Cardiac fibroblast (primary cell): ENCODE measurements at places on chromosomes 16 and 17.

DNA sequence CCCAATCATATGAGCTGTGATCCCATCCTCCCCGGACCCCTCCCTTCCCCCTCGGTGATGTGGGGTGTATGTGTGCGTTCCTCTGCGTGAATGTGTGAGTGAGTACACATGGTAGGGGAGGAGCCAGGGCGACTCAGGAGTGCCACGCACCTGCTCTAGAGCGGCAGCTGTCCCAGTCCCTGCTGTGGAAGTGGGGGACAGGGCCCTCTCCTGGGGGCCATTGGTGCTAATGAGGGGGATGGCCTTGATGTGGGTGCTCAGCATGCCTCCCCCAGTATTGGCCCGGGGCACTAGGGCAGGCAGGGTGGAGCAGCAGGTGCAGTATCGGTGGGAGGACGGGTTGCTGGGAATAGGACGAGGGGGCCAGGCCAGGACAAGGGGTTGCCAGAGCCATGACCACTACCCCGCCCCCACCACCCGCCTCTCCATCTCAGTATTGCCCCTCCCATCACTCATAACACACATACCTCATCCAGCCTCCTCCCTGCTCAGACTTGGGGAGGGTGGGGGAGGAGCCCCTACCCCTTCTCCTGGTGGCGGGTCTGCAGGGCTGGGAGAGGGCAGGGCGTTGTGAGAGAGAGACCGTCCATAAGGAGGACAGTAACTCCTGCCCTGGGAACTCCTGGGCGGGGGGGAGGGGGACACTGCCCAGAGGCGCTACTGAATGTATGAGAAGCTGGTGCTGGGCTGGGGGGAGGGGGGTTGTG is 8.5 kb downstream of the NR1D1 start:
- no peak for DNase-seq

- no peak for DNase-seq
Observed at GRCh38 chr17:66652840-66653507, 181.9 kb upstream of the CACNG5 start.

GRCh38 chr16:80288616-80289015 is 252.2 kb upstream of the DYNLRB2 start:
- DNase-seq: no peak

DNA sequence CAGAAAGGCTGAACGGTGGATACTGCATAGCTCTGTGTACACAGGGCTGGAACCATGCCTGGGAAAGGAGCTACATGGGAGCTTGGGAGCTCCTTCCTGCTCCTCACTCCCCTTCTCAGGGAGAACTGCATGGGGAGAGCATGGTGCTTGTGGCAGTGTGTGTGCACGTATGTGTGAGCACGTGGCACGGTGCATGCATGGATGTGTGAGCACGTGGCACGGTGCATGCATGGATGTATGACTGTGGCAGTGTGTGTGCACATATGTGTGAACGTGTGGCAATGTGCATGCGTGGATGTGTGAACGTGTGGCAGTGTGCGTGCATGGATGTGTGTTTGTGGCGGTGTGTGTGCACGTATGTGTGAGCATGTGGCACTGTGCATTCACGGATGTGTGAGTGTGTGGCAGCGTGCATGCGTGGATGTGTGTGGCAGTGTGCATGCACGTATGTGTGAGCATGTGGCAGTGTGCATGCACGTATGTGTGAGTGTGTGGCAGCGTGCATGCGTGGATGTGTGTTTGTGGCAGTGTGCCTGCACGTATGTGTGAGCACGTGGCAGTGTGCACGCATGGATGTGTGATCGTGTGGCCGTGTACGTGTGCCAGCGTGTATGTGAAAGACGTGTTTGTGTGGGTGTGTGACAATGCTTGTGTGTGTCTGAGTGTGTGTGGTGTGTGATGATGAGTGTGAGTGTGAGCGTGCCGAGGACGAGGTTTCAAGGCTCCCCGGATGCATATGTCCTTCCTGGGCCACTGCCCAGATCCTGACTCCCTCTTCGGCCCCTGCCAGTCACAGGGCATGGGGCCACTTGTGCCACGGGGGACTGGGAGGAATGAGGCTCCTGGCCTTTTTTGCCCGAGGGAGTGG is 52.4 kb upstream of the JPH3 start:
- no peak for DNase-seq

- DNase-seq: no peak
Observed at GRCh38 chr17:56926704-56927103, 12.9 kb upstream of the TRIM25 start.

DNA sequence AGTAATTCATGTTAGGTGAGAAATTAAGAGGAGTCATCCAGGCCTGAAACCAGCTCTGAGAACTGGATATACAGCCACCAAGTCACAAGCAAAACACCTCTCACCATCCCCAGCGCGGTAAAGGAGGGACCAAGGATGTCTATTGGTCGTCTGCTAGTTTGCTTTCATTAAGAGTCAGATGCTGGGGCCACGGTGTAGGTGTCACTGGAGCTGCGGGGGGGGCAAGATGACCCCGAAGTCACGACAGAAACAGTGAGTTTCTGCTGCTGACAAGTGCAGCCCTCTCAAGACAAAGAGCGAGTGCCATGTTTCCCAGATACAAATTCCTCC is 790 bp downstream of the NCBP3 start:
- no peak for DNase-seq

DNA sequence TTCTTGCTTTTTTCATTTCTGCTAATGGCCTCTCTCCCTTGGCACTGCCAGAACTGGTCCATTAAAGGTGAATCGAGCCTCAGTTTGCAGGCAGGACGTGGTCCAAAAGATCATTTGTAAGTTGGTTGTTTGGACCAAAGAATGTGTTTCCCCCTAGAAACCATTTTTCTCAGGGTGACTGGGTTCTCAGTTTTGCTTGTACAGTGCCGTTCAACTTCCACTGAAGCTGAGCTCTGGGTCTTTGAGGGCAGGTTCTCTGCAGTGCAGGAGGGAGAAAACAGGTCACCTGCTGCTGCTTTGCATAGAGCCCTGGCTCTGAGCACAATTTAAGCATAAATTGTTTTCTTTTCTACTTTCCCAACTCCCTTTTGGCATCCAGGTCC is 9.0 kb upstream of the AMZ2 start:
- DNase-seq: no peak

GRCh38 chr17:17959520-17960361 is 12.5 kb downstream of the TOM1L2 start:
- DNase-seq: peak; percentile 48

DNA sequence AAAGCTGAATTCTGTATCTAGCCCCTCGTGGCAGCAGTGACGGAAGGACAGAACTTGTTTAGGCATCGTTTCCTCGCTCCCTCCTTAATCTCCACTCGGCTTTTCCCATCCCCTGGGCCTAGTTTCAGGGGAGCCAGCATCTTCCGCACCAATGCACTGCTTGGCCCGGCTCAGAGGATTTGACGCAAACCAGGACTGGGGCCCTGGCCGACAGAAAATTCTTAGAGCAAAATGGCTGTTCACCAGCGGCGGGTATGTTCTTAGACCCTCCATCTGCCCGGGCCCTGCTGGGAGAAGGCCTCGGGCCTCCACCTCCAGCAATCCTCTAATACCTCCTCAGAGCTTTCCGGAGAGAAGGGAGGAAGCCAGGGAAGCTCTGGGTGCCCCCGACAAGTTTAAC is 54.6 kb downstream of the TBC1D16 start:
- DNase-seq: no peak

- DNase-seq: peak; percentile 82
Observed at GRCh38 chr16:81004646-81005353, 1.9 kb downstream of the CMC2 start.

- no peak for DNase-seq
Observed at GRCh38 chr16:10200637-10201586, 18.7 kb upstream of the GRIN2A start.

DNA sequence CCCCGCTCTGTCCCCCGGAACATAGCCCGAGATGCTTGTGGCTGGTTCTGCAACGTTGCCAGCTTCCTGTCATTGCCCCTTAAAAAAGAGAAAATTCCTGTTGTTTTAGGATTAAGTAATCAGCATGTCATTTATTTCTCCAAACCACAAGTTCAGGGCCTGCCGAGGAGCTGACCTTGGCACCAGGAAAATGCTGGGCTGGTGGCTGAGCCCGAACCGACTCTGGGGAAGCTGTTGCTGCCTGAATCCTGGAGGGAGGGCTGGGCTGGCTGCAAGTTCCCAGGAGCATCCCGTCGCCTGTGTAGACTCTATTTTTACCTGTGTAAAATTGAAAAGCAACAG is 130.9 kb upstream of the FOXF1 start:
- peak; percentile 75 for DNase-seq

GRCh38 chr16:50559342-50559741 is 11.1 kb downstream of the NKD1 start:
- no peak for DNase-seq

DNA sequence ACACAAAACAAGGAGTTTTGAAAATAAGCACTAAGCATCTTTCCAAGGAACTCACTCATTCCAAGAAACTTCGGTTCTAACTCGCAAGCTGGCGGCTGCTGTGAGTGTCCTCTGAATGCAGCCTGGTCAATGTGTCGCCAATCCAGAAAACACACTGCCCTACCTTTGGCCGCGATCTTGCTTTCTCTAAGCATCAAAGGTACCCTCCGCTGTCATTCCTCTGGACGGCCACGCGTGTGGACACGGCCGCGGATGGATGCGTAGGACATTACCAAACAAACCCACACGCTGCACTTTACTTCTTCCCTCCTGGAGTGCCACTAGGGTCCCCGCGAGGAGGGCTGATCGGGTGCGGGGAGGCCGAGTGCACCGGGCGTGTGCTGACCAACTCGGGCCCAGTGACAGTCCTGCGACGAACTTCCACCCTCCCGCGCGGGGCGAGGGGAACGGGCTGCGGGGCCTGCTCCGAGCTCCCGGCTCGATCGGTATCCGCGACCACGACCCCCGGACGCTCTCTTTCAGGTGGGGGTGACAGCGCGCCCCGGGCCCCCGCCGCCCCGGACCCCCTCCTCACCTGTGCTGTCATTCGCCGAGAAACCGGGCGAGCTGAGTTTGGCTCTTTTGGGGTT is 1.1 kb downstream of the CREBBP start:
- peak; percentile 27 for DNase-seq

DNA sequence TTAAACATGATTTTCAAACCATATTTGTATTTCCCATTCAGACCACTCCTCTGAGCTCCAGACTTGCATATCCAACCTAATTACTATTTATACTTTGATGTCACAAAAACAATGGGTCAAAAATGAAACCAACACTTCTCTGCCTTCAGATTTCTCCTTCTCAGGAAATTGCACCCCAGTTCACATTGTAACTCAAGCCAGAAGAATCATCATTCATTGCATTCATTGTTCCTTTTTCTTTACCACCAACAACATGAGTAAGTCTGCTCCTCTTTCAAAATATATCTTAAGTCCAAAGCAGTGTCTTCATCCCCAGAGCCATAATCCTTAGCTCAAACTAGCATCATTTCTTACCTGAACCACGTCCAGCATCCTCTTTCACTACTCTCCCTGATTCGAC is 2.6 kb upstream of the AKAP1 start:
- DNase-seq: no peak

DNA sequence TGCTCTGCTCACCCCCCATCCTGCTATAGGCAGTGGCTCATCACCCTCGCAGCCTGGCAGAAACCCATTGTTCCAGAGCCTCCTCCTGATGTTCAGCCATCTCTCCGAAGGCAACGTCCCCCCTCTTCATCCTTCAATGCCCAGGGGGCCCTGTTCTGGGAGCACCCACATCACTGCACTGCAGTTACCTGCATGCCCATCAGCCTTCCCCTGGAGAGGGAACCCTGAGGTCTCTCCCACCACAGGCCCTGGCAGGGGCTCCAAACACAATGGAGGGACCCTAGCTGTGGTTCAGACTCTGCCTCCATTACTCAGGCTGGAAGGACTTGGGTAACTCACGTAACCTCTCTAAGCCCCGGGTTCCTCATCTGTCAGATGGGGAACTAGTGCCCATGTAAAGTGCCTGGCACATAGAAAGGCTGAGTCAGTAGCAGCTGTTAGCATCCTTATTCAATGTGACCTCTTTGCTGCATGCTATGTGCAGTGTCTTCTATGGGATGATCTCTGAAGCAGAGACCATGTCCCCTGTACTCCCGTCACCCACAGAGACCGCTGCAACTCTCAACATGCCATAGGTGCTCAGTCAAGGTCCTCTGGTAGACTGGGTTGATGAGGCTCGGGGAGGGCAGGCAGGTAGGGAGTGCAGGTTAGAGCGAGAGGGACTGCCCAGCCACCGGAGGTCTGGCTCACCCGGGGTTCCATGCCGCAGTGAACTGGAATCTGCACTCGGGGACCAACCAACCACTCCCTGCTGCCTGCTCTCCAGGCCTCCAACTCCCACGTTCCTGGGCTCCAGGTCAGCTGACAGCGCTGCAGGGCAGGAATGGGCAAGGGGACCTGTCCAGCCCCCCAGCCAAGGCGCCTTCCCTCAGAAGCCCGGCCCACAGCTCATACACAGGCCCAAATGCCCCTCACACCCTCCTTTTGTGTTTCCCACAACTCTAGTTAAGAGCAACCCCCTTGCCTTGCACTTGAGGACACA is 233.2 kb downstream of the ZNF423 start:
- no peak for DNase-seq

- DNase-seq: no peak
Observed at GRCh38 chr16:9736547-9736946, 445.7 kb downstream of the GRIN2A start.

DNA sequence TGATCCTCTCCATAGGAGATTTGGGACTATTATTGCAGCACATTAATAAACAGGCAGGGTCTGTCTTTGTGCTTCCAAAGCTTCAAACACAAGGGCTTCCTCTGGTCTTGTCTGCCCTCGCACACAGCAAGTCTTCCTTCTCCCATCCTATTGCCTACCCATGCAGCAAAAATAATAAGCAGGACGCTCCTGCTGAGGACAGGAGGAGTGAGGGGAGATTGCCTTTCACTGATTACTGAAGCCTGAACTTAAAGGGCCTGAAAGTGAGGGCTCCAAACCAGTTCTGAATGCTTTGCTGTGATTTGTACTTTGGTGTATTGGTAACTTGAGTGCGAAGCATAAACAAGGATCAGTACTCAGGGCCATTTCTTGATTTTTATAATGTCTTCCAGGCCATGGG is 197.6 kb upstream of the XYLT1 start:
- DNase-seq: no peak

DNA sequence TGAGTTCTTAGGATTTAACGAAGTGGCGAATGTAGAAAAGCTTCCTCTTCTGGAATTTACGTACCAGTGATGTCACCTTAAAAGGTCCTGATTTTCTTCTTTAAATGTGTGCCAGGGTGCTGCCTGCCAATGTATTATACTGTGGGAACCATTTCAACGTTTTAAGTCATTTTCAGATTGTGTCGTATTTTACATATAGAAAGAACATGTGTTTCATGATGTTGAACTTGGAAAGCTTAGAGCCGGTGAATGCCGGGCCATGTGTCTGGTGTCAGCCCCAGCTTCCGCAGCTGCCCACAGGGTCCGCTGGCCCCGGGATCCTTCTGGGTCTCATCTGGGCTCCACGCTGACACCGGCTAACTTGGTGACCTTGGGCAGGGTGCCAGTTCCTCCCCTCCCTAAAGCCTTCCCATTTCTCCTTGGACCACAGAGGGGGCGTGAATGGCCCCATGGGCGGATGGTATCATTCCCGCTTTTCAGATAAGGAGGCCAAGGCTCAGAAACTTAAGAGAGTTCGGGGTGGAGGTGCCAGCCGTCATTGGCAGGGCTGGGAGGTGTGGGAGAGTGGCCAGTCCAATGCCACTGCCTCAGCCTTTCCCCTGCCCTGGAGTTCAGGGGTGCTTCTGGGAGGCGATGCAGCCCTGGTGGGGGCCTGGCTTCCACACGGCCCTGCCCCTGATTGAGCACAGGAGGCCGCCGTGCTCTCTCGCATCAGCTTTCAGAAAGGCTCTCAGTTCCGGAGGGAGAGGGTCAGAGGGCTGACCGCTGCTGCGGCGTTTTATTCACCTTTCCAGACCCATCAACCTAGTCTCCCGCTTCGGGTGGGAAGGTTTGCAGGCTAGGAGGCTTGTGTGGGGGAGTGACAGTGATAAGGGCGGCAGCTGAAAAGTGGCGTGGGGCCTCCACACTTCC is 68.8 kb upstream of the CIBAR2 start:
- DNase-seq: no peak
